ENCODE measurements at places on chromosomes 13 and 19.
A peak's percentile ranks its signal among the peaks of the same experiment; 100 is the strongest.

DNA sequence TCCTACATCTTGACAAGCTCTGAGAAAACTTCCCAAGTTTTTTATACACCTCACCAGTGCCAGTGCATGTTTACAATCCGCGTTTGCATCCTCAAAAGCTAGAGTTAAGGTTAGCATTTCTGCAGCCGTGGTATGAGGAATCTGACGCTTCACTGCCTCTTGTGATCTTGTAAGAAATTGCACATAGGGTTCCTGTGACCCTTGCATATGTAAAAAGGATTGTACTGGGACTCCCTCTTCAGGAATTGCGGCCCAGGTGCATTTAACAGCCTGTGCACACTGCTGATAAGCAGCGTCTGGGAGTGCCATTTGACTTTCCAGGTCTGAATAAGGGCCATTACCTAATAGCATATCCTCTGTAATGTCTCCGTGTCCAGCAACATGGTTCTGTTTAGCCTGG is 15.3 kb downstream of the FPR3 start:
- no peak for DNase-seq

DNA sequence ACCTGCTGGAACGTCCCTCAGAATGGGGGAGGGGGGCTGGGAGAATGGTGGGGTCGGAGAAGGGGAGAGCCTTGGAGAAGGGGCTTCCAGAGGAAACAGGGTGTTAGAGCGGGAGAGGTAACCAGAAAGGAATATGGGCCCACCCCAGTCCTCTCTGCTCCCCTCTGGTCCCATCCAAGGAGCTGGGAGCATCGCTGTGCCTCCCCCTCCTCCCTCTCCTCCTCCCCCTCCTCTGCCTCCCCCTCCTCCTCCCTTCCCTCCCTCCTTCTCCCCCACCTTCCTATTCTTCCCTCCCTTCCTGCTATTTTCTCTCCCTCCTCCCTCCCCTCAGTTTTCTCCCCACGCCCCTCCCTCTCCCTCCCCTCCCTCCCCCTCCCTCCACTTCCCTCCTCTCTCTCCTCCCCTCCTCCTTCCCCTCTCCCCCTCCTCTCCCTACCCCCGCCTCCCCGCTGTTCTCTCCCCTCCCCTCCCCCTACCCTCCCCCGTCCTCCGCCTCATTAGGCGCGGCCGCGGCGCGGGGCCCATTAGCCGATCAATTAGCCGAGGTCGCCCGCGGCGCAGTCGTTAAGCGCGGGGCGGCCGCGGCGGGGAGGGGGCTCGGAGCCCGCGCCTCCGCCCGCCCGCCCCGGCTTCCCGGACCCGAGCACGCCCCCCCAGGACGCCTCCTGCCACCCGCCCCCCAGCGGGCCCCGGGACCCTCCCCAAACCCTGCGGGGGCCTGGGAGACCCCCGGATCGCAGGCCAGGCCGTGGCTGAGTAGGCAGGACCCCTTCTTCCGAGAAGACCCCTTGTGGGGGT is 15.4 kb downstream of the TLE5 start:
- DNase-seq, result no peak

GRCh38 chr13:46057256-46058015 is 4.9 kb upstream of the ZC3H13 start:
- DNase-seq, result no peak

- DNase-seq, result no peak
Observed at GRCh38 chr13:26253262-26253786, 605 bp upstream of the CDK8 start.

GRCh38 chr19:1324806-1325567 is 39.3 kb downstream of the EFNA2 start:
- no peak for DNase-seq

GRCh38 chr13:22108979-22109378 is 438.1 kb downstream of the FGF9 start:
- no peak for DNase-seq

DNA sequence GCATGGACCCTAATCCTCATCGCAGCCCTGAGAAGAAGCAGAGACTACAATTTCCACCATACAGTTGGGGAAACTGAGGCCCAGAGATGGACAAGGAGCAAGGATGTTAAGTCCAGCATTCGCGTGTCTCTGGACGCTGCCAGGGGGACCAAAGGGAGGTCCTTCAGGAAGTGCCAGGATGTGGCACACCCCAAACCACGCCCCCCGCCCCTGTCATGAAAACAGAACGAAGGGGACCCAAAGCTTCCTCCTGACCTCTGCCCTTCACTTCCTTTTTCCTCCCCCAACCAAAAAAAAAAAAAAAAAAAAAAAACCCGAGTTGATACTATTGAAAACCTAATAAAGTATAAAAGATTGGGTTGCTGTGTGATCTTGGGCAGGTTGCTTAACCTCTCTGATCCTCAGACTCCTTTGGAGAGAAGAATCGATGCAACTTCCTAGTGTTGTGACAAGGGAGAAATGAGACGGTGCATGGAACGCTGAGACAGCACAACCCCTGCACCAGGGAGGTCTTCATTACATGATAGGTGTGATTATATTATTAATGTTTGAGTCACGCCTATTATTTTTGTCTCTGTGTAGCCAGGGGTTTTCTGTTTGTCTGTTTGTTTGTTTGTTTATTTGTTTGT is 2.7 kb upstream of the ZBTB7A start:
- no peak for DNase-seq

DNA sequence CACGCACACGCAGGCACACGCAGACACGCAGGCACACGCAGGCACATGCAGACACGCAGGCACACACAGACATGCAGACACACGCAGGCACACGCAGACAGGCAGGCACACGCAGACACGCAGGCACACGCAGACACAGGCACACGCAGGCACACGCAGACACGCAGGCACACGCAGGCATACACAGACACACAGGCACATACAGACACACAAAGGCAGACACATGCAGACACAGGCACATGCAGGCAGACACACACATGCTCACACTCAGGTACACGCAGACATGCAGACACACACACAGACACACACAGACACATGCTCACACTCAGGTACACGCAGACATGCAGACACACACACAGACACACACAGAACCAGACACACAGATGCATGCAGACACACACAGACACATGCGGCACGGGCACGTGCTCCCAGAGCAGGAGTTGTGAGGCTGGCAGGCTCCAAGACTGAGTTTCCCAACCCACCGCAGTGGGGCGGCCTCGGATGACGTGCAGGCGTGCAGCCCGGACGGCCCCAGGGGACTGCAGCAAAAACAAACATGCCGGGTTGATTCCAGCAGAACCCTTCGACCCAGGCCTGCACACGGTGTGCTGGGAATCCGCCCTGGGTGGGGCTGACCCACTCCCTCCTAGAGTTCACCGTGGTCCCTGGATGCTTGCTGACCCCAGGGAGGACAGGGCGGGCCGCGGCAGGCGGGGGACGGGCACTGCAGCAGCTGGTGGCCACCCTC is 100.0 kb downstream of the GADD45B start:
- no peak for DNase-seq

DNA sequence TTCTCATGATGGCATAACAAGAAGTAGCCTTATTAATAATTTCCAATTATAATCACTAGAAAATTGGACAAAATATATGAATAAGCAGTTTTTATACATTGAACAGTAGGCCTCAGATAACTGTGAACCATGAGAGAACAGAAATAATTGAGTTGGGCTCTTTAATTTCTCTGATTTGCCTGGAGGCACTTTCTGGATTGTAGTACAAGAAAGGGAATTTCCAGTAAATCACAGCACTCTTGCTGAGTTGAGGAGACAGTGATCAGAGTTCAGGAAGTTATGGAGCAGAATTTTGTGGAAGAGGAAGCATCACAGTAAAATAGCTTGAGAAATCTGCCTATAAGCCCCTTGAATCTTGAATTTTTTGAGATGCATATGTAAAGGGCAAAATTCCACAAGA is 216.2 kb downstream of the MAB21L1 start:
- no peak for DNase-seq

DNA sequence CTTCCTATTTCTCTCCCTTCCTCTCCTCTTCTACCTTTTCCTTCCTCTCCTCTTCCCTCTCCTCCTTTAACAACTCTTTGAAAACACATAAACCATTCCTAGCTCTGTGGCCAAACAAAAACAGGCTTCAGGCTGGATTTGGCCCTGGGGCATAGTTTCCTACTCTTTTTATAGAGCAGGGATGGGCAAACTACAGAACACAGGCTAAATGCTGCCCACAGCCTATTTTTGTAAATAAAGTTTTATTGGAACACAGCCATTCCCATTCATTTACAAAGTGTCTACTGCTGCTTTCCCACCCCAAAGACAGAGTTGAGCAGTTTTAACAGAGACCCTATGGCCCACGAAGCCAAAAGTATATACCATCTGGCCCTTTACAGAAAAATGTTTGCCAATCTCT is 35.4 kb downstream of the LHFPL6 start:
- no peak for DNase-seq

- no peak for DNase-seq
Observed at GRCh38 chr13:58085274-58085673, 453.7 kb downstream of the PCDH17 start.

GRCh38 chr13:48349525-48349924 is 46.0 kb downstream of the RB1 start:
- DNase-seq, result no peak

- DNase-seq, result no peak
Observed at GRCh38 chr19:6654347-6655310, 15.3 kb downstream of the TNFSF14 start.

GRCh38 chr13:30880856-30881155 is 25.3 kb upstream of the MEDAG start:
- no peak for DNase-seq

- no peak for DNase-seq
Observed at GRCh38 chr13:65093357-65093756, 2136.8 kb downstream of the PCDH9 start.

DNA sequence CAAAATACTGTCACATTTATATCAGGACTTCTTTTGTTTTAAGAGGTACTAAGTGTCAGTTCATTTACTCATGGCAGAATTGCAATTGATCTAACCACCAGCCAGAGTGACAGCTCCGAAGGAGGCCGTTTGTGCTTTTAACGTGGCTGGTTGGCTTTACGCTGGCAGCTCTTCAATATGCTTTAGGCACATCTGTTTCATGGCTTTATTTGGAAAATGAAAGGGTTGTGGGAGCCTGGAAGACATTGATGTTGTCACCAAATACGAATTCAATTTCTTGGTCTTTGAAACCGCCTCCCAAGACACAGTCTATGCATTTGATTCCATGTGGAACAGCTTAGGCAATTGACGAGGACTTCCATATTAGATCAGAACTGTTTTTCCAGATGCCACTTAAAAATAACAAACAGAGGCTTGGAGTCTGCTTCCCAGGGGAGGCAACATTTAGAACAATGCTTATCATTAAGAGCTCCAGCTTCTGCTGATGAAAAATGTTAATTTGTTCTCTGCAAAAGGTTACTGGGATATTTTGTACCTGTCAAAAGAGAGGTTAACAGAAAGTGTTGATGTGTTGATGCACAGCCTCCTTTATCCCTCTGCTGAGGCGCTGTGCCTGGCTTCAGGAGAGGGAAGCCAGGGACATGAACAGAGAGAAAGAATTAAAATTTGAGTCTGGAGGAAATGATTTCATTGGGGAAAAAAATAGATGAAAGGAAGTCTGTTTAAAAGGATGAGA is 64.0 kb upstream of the TNFRSF19 start:
- DNase-seq, result no peak

DNA sequence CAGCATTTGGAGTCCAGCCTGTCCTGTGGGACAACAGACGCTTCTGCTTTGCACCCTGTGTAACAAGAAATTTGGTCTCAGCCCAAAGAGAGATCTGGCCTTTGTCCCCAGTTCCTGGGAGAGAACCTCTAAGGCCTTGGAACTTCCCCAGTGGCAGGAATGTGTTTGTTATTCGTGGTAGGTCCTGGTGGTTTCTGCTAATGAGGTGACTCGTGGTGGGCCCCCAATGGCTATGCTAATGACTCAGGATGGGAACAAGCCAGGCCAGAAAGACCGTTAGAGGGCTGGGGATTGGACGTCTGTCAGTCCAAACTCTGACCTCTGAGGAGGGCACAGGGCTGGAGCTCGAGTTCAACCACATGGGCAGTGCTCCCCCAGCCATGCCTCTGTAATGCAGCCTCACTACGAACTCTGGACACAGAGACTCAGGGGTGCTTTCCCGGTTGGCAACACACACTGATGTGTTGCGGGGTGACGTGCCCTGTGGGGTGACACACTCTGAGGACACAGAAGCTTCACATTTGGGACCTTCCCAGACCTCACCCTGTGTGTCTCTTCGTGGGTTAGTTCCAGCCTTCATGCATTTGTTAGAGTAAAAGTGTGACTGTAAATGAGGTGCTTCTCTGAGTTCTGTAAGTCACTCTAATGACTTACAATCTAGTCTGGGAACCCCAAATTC is 38.9 kb downstream of the TEX29 start:
- DNase-seq, result no peak

- no peak for DNase-seq
Observed at GRCh38 chr13:45928843-45929242, 77.3 kb upstream of the SIAH3 start.

- DNase-seq, result no peak
Observed at GRCh38 chr19:15672580-15673175, at the start of gene CYP4F12. Gene CYP4F12, plus strand, starts transcription at chr19:15673087. Its CDS starts 443 bp downstream, at chr19:15673530.

DNA sequence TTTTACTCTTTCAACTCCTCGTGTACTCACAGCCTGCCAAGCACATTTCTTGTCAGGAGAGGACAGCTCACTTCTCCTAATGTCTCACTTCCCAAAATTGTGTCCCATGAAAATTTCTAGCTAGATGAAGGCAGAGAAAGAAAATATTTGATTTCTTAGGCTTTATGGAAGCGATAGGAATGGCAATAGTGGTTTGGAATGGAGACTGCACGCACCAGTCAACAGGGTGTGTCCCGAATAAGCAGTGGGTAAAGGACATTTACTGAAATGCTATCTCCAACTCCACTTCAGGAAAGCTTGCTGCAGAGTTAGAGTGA is 321 bp upstream of the ZNF222 start:
- no peak for DNase-seq

DNA sequence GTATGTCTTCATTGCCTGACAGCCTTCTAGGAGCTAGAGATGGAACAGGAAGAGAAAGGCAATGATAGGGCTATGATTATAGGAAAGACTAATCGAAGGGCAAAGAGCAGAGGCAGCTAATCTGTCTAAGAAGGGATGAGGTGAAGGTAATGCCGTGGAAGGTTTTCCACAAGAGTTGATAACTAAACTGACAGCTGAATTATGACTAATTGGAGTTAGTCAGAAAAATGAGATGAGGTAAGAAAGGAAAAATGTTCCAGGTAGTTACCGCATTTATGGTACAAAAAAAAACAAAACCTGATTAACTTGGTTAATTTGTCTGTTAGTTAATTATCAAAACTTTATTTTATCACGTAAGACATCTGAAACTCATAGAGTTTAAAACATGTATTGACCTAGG is 260.3 kb downstream of the SLITRK6 start:
- DNase-seq, result no peak

GRCh38 chr19:33503433-33504057 is 18.0 kb downstream of the PEPD start:
- DNase-seq, result no peak

- peak; percentile 40 for DNase-seq
Observed at GRCh38 chr19:37691881-37692504, 27.6 kb downstream of the ZNF607 start.

GRCh38 chr13:67619351-67619994 is 389.3 kb upstream of the PCDH9 start:
- DNase-seq, result no peak

All from stimulated activated CD8-positive, alpha-beta memory T cell treated with anti-CD3 and anti-CD28 coated beads, Interleukin-4, amount 100 ng/mL, for 1 hour (primary cell).